NCI-H2081 (cell line): ENCODE measurements at places on chromosomes 13 and 19.
A peak's percentile ranks its signal among the peaks of the same experiment; 100 is the strongest.

DNA sequence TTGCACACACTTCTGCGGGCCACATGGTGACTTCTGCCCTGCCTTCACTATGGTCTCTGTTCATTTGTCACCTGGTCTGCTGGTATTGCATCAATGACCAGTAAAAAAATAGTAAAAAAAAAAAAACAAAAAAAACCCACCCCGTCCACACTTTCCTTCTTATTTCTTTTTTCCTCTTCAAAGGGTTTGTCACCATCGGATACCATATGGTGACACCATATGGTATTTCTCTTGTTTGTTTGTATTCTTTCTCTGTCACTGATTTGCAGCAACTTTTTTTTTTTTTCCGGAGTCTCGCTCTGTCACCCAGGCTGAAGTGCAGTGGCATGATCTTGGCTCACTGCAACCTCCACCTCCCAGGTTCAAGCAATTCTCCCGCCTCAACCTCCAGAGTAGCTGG, 26.2 kb upstream of the OR7C2 start:
- DNase-seq: no peak

GRCh38 chr13:59997976-59998375, 165.8 kb downstream of the DIAPH3 start:
- no peak for DNase-seq

DNA sequence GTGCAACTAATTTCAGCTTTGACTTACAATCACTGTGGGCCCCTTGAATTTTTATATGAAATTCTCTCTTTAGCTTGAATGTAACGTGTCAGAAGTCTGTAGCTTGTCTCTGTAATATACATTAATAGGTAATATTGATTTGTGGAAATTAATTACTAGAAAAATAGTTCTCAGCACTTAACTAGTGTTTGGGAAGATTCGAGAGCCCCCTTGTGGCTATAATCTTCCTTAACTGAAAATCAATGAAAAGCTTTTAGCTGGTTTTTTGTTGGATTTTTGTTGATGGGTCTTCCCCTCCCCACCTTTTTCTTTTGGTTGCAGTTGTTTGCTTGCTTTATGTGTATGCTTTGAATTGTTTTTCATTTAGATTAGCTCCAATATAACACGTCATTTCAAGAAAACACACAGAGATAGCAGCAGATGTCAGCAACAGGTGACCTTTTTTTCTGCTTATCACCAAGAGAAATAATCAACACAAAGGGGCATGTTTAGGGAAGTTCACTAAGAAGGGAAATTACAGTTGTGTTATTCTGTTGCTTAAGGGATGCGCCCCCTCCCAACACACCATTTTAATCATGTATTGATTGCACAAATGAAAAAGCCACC, 176.8 kb downstream of the OXGR1 start:
- DNase-seq: peak; percentile 15

- no peak for DNase-seq
Observed at GRCh38 chr13:102399791-102400674, 1.8 kb downstream of the FGF14 start.
